ENCODE measurements at places on chromosomes 11 and 22.

DNA sequence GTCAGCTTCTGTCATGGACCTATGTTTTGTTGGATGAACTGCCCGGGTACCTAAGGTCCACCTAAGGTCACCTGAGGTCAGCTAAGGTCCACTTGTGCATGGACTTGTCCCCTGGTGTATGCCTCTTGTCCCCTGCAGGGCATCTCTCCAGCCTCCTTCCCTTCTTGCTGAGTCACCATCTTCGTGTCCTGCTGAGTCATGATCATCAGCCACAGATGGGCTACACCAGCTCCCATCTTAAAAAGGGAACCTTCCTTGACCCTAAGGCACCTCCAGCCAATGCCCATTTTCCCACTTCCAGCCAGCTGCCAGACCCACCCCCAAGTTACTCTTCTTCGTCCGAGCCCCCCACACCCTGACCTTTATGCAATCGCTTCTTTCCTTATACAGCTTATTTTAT lies 544.9 kb downstream of the TBC1D22A start:
- DNase-seq: no peak

GRCh38 chr11:120391292-120391691 lies 55.1 kb downstream of the ARHGEF12 start:
- DNase-seq: no peak

DNA sequence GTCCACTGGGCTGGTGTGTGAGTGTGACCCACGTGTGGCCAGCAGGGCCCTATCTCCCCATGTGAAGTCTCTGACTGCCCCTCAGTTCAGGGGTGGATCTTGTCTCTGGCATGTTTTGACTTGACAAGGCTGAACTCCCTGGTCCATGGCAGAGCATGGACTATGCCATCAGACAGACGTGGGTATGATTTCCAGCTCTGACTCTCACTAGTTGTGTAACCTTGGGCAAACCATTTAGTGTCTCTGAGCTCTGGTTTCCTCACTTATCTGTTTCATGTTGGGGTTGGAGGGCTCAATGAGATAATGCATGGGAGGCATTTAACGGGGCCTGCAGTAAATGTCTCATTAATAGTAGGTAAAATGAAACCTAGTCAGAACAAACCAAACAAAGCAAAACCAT lies 254.5 kb upstream of the NARS2 start:
- no peak for DNase-seq

- no peak for DNase-seq
Observed at GRCh38 chr11:76005756-76006155, 190.7 kb downstream of the UVRAG start.

DNA sequence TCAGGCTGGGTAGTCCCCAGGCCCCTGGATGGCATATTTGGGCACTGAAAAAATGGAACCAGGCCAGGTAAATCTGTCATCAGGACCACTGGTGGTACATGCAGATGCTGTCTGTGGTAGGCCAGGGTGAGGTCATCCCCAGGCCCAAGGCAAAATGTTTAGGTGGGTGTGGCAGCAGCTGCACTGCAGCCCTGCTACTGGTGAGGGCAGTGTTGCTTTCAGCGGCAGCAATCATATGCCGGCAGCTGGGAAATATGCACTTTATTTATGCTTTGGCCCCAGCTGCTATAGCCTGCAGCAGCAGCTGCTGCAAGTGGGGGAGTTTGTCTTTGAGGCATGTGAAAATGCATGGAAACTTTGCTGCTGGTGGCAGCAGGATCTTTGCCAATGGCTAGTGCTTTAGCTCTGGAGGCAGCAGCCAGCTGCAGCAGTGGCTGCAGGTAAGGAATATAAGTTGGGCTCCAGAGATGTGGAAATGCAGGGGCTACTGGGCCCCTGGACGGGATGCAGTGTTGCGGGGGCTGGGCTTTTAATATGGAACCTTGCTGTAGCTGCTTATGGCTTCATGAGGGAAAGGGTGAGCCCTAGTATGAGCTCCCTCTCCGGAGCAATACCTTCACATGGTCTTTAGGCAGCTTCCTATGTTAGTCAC lies 365.7 kb upstream of the CADM1 start:
- DNase-seq: peak; percentile 31

DNA sequence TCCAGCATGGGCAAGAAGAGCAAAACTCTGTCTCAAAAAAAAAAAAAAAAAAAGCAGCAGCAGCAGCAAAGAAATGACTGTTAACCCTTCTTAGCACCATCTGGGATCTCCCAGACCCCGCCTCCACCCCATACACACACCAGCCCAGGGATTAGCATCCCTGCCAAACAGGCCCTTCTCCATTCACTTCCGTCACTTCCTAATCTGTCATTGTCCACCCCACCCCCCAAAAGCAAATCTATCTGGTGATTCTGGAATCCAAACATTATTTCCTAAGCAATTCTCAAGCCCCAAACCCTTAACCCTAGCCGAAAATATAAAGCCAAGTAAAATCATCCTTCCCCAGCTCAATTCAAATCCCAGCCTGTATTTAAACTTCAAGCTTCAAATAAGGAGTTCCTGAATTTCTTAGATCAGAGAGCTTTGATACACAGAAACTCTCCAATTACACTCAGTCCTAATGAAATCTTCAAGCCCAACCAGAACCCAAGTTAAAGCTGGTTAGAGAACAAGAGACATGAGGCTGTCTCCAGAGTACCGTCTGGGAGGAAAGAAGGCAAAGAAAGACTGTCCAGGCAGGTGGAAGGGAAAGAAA lies 6.0 kb upstream of the AHNAK start:
- no peak for DNase-seq

GRCh38 chr11:30089921-30090320 lies 73.1 kb upstream of the KCNA4 start:
- DNase-seq: no peak

- DNase-seq: peak; percentile 15
Observed at GRCh38 chr22:50728523-50728931, 9.5 kb upstream of the ACR start.

DNA sequence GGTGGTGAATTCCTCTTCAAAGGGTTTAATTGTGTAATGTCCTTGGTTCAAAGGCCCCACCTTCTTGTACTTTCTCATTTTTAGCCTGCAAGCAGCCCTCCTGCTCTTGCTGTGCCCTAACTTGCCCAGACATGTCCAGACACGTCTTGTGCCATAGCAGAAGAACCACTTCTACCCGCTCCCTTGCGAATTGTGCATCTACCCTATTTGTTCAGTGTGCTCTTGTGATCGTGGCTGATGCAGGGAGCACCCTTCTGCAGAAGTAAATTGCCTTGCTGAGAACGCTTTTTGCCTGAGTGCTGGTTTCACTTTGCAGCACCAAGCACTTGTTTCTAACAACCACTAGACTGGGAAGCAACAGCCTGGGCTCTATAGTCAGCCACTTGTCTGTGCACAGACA lies 249.4 kb downstream of the SBF2 start:
- no peak for DNase-seq

- no peak for DNase-seq
Observed at GRCh38 chr11:57316017-57316416, 8.7 kb downstream of the TNKS1BP1 start.

DNA sequence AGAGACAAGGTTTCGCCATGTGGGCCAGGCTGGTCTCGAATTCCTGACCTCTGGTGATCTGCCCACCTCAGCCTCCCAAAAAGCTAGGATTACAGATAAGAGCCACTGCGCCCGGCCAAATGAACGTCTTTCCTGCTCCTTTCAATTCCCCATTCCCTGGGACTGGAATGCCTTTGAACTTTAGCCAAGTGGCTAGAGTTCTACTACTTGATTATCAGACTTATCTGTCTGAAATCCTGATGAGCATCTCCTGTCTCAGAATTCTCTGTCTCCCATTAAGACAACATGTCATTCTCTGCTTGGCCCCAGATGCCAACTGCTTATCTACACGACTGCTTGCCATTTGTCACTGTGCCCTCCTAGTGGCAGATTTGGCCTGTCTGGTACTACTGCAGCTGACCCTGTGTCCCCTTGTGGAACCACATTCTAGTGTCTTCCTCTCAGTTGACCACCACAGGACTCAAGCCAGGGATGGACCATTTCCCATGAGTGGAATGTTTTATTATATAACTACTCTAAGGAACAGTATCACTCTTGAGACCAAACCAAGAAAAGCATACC lies 33.1 kb upstream of the IPO7 start:
- no peak for DNase-seq

DNA sequence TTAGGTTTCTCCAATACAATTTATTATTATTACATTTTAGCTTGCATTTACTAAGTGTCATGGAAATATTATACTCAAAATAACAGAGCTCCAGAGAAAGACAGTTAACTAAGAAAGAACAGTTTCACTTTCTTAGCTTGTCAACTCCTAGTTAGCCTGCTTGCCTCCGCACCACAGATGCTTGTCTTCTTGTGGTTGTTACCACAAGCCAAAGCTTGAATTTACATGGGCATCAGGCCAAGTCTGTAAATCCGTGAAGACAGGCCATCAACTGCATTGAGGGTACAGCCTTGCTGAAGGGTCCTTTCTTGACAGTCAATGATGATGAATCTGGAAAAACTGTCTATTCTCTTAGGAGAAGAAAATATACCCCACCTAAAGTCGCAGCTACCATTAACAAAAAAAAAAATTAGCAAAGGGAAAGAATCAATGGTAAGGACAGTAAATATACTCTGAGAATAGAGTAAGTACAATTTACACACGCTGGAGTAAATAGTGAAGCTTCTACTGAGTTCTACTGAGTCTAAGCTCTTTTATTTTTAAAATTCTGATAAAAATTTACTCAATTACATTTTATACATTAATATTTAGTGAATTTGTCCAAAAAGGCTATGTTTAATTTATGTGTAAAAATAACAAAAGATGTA lies 15.6 kb upstream of the DENND5A start:
- no peak for DNase-seq

GRCh38 chr22:21764038-21764804 lies 28.6 kb upstream of the YPEL1 start:
- no peak for DNase-seq

DNA sequence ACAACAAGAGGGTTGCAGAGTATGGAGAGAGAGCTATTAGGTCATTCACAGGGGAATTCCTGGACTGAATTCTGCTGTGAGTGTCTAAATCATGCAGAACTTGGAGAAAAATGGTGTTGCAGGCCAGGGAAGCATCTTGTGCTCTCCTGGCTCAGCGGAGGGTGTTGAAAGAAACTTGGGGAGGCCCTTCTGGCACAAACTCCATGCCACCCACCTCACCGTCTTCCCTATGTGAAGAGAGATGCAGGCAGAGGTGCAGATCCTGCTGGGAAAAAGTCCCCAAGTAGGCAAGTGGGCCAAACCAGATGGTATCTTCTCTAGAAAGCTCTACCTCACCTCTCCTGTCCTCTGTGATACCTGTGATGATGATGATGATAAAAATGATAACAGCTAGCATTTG lies 604.3 kb upstream of the API5 start:
- DNase-seq: no peak

- no peak for DNase-seq
Observed at GRCh38 chr22:23504516-23504915, 75.6 kb downstream of the IGLL1 start.

GRCh38 chr22:31275018-31275417 lies 17.3 kb downstream of the PIK3IP1 start:
- no peak for DNase-seq

DNA sequence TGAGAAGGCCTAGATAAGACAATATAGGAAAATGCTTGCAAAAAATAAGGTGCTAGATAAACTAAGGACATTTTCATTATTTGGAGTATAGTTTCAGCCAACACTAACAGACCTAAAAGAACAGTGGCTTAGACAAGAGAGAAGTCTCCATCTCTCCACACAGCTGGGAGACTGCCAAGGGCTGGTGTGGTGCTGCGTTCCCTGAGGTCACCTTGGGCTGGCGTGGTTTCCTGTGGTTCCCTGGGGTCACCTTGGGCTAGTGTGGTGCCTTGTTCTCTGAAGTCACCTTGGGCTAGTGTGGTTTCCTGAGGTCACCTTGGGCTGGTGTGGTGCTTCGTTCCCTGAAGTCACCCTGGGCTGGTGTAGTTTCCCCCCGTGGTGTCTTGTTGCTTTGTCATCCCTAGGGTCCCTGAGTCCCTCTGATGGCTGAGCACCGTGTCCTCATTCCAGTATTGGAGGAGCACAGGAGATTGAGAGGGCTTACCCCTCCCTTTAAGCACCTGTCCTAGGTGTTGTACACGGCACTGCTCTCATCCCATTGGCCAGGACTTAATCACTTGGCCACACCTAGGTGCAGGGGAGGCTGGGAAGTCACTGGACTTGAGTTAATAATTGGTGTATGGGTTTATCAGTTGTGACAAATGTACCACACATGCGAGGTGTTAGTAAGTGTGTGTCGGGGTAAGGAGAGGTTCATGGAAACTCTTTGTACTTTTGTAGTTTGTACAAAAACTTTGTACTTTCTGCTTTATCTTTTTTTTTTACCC lies 14.9 kb downstream of the SAMM50 start:
- DNase-seq: no peak

- peak; percentile 99 for DNase-seq
Observed at GRCh38 chr22:43187171-43188099, 501 bp upstream of the TTLL12 start.

DNA sequence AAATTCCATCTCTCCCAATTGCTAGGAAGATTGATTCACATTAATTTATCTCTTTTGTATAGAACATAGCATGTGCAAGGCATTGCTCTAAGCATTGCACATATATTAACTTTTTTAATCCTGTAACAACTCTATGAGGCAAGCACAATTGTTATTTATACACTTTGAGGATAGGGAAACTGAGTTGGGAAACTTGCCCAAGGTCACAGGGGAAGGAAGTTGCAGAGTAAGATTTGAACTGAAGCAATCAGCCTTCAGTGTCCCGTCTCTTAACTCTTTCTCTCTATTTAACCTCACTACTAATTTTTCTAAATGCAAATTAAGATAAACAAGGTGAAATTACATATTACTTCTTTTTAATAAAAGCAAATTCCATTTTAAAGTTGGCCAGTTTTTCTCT lies 22.2 kb downstream of the OR56B4 start:
- no peak for DNase-seq

- peak; percentile 57 for DNase-seq
Observed at GRCh38 chr11:17978553-17979287, 34.1 kb downstream of the SERGEF start.

GRCh38 chr11:9672918-9673317 lies 9.0 kb downstream of the SWAP70 start:
- DNase-seq: no peak

GRCh38 chr11:78380615-78381051 lies 37.0 kb downstream of the GAB2 start:
- no peak for DNase-seq

DNA sequence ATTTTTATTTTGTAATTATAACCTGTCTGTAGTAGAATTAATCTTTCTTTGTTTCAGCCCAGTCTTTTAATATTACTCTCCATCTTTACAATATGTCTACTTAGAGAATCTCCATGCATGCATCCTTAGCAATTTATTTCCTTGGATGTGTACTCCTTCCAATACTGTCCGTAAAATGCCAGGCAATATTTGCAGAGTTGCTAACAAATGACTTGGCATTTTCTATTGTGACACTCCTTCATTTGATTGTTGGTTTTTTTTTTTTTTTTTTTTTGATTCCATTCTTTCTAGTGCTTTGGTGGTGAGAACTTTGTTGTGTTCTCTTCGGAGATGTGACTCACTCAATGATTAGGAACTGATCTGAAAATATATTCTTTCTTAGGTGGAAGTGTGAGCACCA lies 220.3 kb downstream of the CNTN5 start:
- DNase-seq: no peak

All from left ventricle myocardium superior (tissue), 1 donor.